ENCODE measurements at places on chromosomes 2 and 18.

- DNase-seq, result no peak
These were observed 43.2 kb upstream of the SALL3 start for GRCh38 chr18:78936251-78937005.

GRCh38 chr2:625415-626333, 51.5 kb downstream of the TMEM18 start:
- no peak for DNase-seq

- DNase-seq, result no peak
These were observed 159.1 kb upstream of the ALPP start for GRCh38 chr2:232219496-232219870.

- no peak for DNase-seq
These were observed 147.1 kb downstream of the GALNT1 start for GRCh38 chr18:35728676-35729075.

DNA sequence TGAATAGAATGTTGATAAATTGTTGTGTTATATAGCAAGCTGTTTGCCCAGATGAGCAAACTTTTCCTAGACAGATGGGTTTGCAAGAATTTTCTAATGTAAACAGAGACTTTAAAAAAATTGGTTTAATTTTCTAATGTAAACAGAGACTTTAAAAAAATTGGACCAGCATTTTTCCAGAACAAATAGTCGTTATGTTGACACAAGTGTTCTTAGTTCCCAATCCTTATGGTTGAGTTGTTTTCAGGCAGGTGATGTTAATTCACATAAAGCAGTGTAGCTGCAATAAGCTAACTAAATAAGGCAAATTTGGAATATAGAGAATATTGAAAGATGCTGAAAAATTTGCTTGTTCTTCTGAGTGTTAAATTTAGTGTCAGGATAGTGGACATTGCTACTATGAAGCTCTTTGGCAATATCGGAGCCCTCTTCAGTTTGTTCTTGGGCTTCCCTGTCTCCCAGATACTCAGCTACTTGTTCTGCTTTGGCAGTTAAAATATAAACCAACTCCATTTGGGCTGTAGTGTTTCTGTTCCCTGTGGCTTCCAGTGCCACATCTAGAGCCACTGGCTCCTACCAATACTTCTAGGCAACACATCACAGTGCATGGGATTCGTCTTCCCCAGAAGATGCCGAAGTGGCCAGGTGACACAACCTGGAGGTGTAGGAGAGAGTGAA, 105.7 kb downstream of the DYNAP start:
- no peak for DNase-seq

- peak; percentile 29 for DNase-seq
These were observed 18.7 kb upstream of the COLEC12 start for GRCh38 chr18:519019-519879.

- DNase-seq, result no peak
These were observed 49.9 kb upstream of the PARD3B start for GRCh38 chr2:204495381-204495780.

DNA sequence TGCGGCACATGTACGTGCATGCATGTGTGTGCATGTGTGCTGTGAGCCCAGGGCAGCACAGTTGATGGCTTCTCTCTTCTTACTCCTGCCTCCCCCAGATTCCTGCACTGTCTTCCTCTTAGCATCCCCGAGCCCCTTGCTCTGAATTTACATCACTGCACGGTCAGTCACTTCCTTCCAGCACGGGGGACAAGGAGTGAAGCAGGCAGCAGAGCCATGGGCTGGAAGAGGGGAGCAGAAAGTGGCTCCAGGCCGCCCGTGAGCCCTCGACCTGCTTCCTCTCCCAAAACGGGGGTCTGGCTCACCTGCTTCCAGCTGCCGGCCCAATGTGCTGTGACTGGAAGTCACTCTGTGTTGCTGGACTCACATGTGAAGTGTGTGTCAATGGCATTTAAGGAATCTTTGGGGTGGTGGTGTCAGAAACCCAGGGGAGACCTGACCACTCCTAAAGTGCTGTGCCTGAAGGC, 106.1 kb downstream of the FAM210A start:
- DNase-seq, result no peak

DNA sequence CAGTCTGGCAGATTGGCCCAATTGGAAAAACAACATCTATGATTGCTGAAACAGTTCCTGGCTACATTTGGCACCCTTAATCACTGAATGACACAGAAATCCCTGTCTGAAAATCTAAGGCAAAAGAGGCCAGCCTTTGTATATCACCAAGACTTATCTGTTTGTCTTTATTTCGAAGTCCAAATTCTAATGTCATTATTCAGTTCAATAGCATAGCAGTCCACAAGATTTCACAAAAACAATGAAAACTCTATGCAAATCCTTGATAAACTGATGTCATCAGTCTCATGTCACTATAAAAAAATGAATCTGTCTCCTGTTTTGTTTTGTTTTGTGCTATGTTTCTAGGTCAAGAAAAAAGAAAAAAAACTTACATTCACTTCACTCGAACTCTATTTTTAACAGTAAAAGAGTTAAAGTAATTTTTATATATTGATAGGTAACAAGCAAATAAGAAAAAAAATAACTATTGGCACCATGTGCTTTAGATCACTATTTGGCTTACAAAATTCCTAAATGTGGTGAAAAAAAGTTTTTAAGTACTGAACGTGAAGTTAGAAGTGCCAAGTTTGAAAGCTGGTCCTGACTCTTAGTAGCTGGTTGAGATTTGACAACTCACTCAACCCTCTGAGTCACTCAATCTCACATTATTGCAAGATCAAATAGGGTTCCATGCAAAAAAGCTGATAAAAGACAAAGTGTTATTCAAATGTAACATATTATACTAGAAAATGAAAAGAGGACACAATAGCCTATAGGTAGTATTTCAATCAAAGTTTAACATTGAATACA, 359.3 kb downstream of the IRS1 start:
- no peak for DNase-seq

Measured in hypothalamus (tissue), 51 donors.